ENCODE measurements at places on chromosomes 3 and 15. TPM values are rescaled to one million over a fixed set of nuclear protein-coding genes. Genes with fewer than 3 reads are reported as not detected.

- no peak for DNase-seq
Observed at GRCh38 chr15:62783303-62783957, 259.1 kb upstream of the TPM1 start.

GRCh38 chr3:160780245-160780644 lies 24.2 kb downstream of the PPM1L start:
- DNase-seq = no peak

DNA sequence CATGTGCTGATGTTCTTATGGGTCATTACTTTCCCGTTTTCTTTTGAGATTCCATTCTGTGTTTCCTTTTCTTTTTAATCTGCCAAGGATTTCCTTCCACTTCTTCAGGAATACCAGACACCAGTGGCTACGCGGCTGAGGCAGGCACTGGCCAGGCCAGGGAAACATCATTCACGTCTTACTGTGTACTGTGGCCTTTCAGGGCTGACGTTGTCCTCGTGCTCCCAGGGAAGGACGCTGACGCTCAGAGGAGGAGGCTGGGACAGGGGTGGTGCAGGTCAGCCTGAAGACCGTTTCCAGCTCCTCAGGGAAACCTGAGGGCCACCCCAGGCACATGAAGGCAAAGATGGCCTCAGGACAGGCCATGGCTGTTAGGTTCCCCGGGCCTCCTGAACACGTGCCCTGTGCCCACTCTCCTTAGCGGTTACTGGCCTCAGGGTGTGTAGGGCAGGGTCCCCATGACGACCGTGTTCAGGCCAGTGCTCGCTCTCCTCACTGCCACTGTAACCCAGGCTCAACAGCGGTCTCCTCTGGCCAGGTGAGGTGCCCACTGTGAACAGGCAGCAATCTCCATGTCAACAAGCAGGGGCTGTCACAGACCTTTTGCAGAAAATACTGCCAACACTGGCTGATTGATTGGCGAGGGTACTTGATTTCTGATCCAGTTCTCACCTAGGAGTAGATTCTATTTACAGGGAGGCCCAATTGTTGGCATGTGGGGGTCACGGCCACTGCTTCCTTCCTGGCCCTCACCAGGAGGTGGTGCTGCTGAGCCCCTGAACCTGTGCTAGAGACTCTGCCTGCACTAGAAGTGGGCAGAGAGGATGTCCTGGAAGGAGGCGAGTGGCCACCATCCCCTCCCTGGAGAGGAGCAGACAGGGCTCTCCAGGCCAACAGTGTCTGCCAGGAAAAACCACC lies 169.5 kb downstream of the ATP10A start:
- no peak for DNase-seq

Gene CTXN2
- not detected for polyA plus RNA-seq

GRCh38 chr3:50534681-50535330 lies 31.4 kb upstream of the CACNA2D2 start:
- no peak for DNase-seq

DNA sequence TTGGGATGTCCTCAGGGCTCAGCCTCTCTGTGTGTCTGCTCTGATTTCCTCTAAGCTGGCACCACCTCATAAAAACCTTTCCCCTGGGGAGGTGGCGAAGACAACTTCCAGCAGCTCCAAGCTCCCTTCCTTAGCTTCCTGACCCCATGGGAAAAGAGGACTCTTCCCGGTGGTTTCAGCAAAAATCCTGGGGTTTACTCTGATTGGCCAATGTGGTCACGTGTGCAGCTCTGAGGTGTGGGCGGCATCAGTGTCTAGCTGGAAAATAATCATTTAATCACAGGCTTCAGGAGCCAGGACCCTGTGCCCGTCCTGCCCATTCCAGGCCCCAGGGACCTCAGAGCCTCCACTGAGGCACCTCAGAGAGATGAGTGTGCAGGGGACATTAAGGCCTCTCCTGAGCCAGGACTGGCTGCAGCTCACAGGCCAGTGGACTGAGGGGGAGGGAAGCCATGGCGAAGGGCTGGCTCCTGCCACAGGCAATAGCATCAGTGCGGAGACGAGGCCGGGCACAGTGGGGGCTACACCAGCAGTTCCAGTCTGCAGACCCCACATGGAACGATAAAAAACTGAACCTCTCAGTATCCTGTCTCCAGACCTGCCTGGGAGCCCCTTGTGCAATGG lies 104.1 kb downstream of the TPRA1 start:
- no peak for DNase-seq

- no peak for DNase-seq
Observed at GRCh38 chr15:99437315-99438223, 128.2 kb upstream of the MEF2A start.

- DNase-seq = no peak
Observed at GRCh38 chr3:193874997-193875593, 260.9 kb upstream of the HES1 start.

DNA sequence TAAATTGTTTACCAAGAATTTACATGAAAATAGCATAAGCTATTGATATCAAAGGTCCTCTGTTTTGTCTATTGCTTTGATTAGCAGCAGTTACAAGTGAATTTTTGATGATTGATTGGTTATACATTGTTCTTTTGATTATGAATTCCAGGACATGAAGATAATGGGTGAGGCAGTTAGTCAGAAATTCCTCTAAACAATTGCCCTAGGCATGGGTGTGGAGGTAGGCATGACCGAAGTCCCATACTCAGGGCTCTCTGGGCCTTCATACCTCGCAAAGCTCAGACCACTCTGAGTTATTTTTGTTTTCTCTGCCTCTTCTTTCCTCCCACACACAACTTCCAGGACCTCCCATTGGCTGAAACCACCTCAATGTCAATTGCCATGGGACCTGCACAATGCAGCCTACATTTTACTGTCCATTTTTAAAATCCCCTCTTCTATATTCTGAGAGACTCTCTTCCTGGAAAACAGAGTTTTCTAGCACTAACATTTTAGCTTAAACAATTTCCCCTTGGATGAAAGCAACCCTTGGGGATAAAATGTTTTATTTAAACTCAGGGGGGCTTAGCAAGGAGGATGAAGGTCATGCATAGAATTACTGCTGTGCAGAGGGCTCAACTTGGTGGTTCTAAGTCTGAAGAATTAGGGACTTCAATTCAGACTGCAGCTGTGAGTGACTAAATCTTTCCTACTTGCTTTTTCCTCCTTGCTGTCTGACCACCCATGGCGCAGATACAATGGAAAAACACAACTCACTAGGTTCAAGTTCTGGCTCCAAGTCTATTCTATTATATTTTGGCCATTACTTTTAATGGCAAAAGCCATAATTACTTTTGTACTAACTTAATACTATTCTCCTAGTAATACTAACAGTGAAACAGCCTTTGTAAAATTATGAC lies 594.8 kb downstream of the NTRK3 start:
- DNase-seq = no peak

Gene CLRN1
- polyA plus RNA-seq = not detected

GRCh38 chr3:43082457-43082856 lies 23.4 kb downstream of the POMGNT2 start:
- DNase-seq = no peak

DNA sequence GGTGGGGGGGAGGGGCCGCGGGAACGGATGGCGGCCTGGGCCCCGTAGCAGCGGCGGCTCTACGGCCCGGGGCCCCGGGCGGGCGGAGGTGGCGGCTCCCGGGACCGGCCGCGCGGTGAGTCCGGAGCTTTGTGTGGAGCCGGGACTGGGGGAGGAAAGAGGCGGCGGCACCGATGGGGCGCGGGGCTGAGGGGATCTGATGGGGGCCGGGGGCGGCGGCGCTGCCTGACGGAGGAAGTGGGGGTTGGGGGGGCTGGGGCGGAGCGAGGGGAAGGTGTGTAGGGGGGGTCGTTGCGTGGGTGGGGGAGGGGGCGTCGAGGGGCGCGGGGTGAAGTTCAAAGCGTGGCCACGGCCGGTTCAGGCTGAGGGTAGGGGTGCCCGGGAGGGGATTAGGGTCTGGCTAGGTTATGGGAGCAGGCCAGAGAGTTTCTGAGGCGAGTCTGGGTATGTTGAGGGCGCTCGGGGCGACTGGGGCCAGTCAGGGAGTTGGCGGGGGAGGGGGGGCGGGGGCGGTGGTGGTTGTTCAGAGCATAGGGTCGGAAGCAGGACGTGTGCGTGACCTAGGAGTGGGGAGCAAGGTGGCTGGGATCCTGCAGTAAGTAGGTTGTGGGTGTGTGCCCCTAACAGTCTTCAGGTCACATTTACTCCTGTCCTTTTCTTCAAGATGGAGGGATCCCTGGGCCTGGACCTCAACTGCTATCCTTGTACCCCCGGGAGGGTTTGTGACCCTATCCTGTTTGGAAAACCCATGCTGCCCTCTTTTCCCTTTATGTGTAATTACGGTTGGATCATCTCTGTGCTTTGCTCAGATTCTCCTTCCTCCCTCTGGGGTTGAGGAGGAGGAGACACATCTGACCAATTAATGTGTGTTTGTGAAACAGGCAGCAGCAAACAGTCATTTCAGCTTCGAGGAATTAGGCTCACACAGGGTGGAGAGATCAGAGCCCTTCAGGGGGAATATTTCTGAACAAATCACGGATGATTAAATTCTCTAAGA lies 644 bp downstream of the ZNF609 start:
- no peak for DNase-seq

- DNase-seq = no peak
Observed at GRCh38 chr3:195028877-195029606, 241.9 kb downstream of the XXYLT1 start.

Gene LRTM1
- polyA plus RNA-seq = not detected

DNA sequence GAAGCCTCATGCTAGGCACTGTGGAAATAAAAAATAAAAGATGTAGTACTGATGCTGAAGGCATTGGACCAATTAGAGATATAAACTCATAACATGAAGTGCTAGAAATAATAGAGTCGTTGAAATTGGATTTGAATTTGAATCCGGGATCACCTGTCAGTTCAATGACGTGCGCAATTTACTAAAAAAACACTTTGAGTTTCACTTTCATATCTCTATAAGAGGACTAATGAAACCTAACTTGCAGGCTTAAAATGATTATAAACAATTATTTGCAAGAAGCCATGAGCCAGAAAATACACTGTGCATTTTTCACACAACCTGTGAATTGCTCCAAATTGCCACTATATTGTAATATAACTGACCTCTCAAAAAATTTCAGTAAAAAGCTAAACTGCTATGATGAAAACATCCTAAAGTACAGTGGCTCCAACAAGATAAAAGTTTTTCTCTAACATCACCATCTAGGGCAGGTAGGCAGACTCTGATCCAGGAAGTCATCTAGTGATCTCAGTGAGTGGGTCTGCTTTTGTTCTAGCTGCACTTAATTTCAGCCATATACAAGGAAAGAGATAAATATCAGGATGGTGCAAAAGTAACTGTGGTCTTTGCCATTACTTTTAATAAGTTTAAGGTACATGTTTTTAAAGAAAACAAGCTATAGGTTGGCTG lies 440.2 kb downstream of the CNTN6 start:
- DNase-seq = no peak

- no peak for DNase-seq
Observed at GRCh38 chr15:77747175-77748077, 114.7 kb upstream of the LINGO1 start.

GRCh38 chr3:128383316-128384235 lies 83.1 kb downstream of the DNAJB8 start:
- DNase-seq = no peak

DNA sequence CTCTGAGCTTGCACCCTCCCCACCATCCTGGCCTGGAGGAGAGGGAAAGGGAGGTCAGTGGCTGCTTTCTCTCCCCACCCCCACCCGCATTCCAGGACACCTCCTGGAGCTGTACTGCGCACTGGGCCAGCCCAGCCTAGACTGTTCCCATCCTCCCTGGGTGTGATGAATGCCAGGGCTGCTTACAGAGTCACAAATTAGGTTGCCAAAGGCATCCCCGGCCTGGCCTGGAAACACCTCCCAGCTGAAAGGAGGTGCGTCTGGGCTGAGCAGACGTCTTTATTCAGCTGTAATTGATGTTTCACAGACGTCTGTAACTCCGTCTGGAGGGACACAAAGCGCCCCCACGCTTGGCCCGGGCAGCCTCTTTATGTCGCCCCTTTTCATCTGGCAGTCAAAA lies 47.6 kb downstream of the RHCG start:
- DNase-seq = no peak
